Hepatic stellate cell (primary cell): ENCODE measurements at places on chromosomes 3 and 15.

DNA sequence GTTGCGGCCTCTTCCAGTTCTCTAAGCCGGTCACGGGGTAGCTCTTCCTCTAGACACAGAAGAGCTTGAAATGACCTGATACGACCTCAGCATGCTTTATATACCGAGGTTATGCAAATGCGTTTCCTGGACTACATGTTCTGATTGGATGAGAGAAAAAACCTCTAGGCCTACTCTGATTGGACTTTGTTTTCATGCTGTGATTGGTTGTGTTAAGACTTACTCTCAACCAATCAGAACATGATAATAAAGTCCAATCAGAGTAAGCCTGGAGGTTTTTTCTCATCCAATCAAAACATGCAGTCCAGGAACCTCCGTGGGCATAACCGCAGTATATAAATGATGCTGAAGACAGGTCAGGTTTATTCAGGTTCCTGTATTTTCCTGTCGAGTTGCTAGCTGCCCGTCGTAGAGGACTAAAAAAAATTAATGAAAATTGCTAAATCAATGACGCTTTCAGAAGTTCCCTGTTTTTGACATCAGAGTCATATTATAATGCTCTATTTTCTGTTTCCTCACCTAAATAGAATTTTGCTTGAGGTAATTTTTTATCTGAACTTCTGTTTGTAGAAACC lies 177.4 kb downstream of the POTEB3 start:
- no peak for DNase-seq

DNA sequence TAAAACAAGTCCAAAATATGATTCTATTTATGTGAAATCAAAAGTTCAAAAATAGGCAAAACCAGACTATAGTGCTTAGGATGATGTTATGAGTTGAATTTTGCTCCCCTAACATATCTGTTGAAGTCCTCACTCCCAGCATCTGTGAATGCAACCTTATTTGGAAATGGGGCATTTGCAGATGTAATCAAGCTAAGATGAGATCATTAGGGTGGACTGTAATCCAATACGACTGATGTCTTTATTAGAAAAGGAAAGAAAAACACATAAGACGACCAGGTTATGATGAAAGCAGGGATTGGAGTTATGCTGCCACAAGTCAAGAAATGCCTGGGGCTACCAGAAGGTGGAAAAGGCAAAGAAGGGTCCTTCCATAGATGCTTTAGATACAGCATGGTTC lies 110.5 kb upstream of the CCDC39 start:
- no peak for DNase-seq

DNA sequence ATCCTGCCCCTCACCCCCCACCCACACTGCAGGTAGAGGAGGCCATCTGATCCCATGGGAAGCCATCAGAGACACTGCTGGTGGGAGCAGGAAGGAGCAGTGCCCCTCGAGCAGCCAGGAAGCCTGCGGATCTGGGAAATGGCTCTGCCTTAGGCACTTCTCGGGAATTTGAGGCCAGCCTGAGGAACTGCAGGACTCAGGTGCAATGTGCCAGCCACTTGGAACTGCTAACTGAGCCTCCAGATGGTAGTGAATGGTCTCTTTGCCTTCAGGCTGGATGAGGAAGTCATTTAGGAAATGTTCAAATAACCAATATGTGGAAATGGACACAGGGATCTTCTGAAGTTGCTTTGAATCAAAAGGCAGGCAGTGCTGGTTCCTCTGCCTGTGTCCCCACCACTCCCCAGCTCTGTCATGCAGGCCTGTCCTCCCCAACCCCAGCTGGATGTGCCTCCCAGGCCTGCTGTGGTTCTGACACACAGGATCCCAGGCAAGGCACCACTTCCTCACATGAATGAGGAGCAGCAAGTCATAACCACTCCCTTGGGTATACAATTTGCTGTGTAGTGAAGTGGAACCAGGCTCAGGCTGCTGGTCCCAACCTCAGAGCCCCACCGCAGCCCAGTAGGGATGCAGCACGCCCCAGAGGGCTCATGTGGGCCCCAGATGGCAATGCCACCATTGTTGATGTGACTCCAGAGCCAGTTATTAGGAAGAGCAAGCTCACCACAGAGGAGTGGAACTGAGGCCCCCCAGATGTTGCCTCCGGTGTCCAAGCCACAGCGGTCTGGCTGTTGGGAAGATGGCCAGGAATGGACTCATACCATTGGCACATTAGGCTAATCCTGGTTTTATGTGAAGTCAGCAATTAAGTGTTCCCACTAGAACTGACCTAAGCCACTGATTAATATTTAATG lies 46.5 kb upstream of the LIMD1 start:
- DNase-seq, result peak; percentile 32

- DNase-seq, result no peak
Measured at GRCh38 chr3:135736740-135737139, 228.8 kb upstream of the PPP2R3A start.

DNA sequence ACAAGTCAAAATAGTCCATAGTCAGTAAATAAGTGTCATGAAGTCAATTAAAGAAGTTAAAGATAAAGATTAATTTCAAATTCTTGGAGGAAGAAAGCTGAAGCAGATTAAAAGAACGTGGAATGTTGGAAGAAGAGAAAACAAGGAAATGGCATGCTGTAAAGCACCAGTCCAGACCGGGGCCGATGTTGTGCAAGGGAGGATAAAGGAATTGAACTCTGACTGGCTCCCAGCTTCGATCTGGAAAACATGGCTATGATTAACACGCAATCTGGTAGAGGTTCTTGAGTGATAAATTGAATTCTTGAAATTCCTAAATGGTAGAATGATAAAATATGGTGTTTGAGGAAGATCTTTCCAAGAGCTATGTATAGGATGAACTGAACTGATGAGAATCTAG lies 194.4 kb downstream of the MEIS2 start:
- no peak for DNase-seq

DNA sequence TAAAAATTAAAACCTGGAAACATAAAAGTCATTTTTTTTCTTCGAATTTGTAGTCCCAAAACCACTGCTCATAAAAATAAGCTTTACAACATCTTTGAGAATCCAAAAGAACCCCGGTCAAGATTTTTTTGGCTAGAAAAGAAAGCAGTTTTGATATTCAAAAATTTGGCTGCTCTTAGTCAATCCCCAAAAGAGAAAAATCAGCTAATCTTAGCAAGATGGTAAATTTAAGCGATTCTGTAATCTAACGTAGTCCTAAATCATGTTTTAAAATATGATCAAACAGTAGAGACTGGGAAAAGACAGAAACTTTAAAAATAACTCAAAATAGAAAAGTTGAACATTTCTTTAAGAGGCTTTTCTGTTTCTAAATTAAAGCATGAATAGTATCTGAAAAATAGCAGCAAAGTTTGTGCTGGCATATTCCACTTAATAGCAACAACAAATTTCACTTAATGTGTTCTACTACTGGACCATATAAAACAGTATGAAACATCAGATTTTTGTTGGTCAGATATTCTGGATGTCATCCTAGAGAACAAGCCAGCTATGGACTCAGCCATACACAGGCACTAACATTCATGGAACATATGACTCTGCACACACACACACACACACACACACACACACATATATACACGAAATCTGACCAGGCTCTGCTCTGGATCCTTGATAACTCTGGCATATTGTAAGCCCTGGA lies 19.1 kb upstream of the NR2F2 start:
- no peak for DNase-seq

DNA sequence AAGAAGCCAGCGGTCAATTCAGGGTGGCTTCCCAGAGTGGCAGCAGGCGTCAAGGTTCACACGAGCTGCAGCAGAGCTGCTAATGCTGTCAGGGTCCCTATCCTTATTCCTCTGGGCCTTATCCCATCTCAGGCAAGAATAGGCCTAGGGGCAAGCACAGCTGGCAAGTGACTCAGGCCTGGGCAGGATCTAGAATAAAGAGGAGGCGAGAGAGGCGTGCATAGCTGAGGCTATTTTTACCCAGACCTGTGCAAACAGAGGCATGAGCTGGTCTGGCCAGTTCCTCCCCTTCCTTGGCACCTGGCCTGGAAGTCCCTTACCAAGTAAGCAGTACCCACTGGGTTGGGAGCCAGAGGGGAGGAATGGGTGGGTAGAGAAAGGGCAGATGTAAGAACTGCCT lies 12.2 kb upstream of the VIPR1 start:
- peak; percentile 47 for DNase-seq

GRCh38 chr3:95721938-95722337 lies 1092.5 kb upstream of the EPHA6 start:
- no peak for DNase-seq

- DNase-seq, result no peak
Measured at GRCh38 chr3:17075907-17076306, 191.2 kb downstream of the PLCL2 start.

DNA sequence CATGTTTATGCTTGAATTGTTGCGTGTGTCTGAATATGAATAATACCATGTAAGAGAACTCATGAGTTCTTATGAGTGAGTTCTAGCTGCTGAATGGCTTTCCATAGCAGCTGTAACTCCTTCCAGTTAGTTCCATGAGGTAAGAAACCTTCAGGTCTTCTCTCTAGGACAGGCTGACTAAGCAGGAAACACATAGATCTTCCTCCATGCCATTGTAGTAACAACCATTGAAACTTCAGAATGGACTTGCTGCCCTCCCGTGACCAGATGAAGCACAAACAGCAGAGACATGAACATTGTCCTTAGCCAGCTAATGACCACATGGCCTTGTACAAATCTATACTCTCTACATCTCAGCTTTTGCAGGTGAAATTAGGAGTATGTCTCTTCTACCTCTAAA lies 200.0 kb downstream of the ZNF385D start:
- peak; percentile 2 for DNase-seq

- DNase-seq, result no peak
Measured at GRCh38 chr3:114207768-114208167, 28.9 kb upstream of the DRD3 start.

DNA sequence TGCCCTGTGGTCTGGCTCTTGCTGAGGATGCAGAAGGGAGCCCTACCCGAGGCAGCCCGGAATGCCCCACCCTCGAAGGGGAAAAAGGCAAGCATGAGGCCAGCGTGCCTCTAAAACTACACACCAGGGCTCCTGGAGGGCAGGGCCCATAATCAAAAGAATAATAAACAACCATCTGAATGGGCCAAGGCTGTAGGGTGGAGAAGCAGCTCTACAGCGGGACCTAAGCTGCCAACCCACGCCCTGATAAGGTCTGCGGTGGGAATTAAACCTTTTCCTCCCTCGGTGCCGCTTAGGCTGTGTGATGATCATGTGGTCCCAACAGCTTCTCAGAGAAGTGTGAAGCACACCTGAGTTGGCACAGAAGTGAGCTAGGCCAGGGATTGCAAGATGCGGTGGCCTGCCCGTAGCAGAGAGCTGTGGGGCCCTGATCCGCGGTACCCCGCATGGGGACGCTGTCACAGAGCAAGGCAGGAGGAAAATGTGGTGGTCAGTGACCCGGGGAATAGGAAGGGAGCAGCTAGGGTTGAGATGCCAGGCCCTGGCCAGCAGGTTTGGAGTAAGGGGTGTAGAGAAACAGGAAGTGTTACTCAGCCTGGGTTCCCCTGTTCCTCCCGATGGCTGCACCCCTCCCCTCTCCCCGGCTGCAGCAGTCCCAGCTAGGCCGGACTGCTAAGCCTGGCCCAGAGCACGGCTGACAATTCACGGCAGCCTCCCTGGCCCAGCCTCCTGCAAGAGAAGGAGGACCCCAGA lies 1.1 kb upstream of the C15orf62 start:
- DNase-seq, result no peak

DNA sequence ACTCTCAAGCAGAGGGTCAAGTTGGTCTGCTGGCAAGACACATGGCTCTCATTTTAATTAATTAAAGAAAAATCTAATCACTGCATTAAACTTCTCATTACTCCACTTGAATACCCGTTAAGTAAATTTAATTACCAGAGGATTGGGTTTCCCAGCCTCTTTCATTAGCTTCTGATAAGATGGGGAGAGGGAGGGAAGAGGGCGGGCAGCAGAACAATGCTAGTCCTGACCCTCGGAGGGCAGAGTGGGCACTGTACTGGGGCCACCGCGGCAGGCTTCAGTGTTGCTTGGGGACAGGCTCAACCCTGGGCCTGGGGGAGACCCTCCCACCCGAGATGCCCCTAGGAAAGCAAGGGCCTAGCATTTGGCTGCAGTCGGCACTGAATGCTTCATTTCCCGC lies 55.6 kb upstream of the LINGO1 start:
- DNase-seq, result no peak

- no peak for DNase-seq
Measured at GRCh38 chr3:29345516-29346300, 64.8 kb downstream of the RBMS3 start.

DNA sequence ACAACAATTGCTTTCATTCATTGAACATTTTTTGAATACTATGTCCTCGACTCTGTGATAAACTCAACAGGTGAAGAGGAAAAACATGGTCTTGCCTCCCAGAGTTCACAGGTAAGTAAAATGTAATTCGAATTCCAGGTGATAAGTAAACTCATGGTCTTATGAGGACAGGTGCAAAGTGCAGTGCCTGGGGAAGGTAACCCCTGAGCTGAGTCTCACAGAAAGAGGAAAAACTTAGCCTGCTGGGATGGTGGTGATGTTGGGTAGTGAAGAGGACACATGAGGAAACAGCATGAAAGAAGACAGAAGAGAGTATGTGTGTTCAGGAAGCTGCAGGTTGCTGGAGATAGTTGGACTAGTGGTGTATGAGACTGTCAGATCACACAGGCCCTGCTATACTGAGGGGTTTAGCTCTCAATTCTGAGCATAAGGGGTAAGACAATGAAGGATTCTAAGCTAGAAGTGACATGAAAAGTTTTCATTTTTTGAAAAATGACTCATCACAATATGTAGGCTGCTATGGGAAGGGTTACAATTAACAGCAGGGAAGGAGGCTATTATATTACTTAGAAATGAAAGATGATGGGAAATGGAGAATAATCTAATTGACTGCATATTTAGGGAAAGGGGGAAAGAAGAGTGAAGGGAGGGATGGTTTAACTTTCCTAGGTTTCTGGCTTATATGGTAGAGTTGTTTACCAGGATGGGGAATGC lies 111.3 kb downstream of the ISL2 start:
- DNase-seq, result no peak

DNA sequence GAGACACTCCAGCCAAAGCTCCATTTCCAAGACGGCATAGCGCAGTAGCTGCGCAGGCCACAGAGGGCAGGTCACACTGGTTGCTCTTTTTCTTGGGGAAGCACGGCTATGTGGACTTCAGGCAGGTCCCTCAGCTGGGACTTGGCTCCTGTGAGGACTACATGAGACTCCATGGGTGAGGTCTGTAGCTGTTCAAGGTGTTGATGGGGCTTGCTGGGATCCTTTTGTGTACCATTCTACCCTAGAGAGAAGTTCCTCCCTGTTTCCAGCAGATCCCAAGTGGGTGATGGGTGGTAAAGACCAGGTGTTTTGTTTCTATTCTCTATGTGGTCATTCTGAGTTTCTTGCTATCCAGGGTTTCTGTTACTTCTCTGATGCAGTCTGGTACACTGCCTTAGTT lies 183.3 kb downstream of the LPP start:
- DNase-seq, result no peak

- DNase-seq, result no peak
Measured at GRCh38 chr3:194955979-194956696, 270.5 kb downstream of the FAM43A start.

- DNase-seq, result no peak
Measured at GRCh38 chr3:111324645-111325044, 217.4 kb upstream of the CD96 start.

- no peak for DNase-seq
Measured at GRCh38 chr3:14392231-14392630, 10.2 kb upstream of the SLC6A6 start.

- no peak for DNase-seq
Measured at GRCh38 chr15:46270481-46271147, 635.8 kb downstream of the SQOR start.

- no peak for DNase-seq
Measured at GRCh38 chr3:132657869-132658747, 1.5 kb downstream of the ACAD11 start.
